ENCODE measurements at places on chromosomes 4 and X. TPM values are rescaled to one million over a fixed set of nuclear protein-coding genes. Genes with fewer than 3 reads are reported as not detected.

CORIN gene
- 0.51 TPM for total RNA-seq

GPM6B gene
- total RNA-seq: 18.8 TPM

PLP1 gene
- total RNA-seq: 9.6 TPM

GLRA3 gene
- total RNA-seq: not detected

SOWAHB gene
- 5.0 TPM for total RNA-seq

LNX1 gene
- total RNA-seq: 25.7 TPM

SCD5 gene
- total RNA-seq: 0.38 TPM

GRCh38 chr4:96073461-96073860 lies 233.6 kb downstream of the PDHA2 start:
- no peaks in the 10 kb centered on the region for H3K4me1 ChIP-seq
- no peaks in the 10 kb centered on the region for H3K36me3 ChIP-seq
- no peak overlapping the region for H3K27ac ChIP-seq
- DNase-seq: no peak
- H3K4me3 ChIP-seq: no peak overlapping the region

- peaks cover 5% of the 10 kb centered on the region for H3K27me3 ChIP-seq
- peaks cover 48% of the 10 kb centered on the region for H3K4me1 ChIP-seq
- H3K27ac ChIP-seq: peak overlapping the region; percentile 68
- peaks cover 14% of the 10 kb centered on the region for H3K36me3 ChIP-seq
- H3K4me3 ChIP-seq: peak overlapping the region; percentile 56
Observed at GRCh38 chr4:78818530-78819079, 42.5 kb downstream of the BMP2K start.

DNA sequence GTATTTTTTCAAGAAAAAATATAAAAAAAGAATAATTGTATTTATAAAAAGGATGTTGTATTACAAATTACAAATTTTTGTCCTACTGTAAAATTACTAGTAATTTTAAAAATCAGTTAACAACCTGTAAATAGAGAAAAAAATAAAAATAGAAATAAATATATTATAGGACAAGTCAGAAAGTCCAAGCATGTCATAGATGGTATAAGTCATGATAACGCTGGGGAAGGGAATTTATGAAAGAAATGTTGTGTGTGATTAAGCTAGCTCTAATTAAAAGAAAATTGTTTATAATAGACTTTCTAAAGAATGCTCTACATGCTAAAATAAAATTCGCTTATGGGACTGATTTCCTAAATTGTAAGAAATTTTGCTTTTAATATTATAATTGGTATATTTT lies 2329.9 kb downstream of the ARAP2 start:
- DNase-seq: no peak
- peaks cover 3% of the 10 kb centered on the region for H3K36me3 ChIP-seq
- H3K4me3 ChIP-seq: no peak overlapping the region
- no peaks in the 10 kb centered on the region for H3K27me3 ChIP-seq

GRCh38 chrX:110180176-110180927 lies 137.5 kb downstream of the AMMECR1 start:
- H3K27me3 ChIP-seq: peaks cover 8% of the 10 kb centered on the region
- DNase-seq: no peak
- H3K4me1 ChIP-seq: peaks cover 4% of the 10 kb centered on the region
- no peaks in the 10 kb centered on the region for H3K36me3 ChIP-seq
- H3K27ac ChIP-seq: no peak overlapping the region

DNA sequence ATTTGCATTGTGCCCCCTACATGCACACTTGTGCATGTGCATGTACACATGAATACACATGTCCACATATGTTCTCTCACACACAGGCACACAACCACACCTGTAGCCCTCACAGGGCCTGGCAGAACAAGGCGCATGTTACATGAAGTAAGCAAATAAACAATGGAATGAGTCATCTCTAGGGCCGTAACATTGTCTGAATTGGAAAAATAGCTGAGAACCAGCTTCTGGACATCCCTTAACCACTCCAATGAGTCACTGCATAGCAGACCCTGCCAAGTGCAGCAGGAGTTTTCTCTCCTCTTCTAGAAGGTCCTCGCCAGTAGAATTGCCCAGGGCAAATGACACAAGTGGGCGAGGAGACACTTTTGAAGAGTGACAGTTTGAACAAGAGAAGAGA lies 66.1 kb downstream of the MAGEA10 start:
- no peak for DNase-seq
- H3K4me3 ChIP-seq: no peak overlapping the region
- no peak overlapping the region for H3K27ac ChIP-seq
- no peaks in the 10 kb centered on the region for H3K36me3 ChIP-seq
- no peaks in the 10 kb centered on the region for H3K4me1 ChIP-seq

DNA sequence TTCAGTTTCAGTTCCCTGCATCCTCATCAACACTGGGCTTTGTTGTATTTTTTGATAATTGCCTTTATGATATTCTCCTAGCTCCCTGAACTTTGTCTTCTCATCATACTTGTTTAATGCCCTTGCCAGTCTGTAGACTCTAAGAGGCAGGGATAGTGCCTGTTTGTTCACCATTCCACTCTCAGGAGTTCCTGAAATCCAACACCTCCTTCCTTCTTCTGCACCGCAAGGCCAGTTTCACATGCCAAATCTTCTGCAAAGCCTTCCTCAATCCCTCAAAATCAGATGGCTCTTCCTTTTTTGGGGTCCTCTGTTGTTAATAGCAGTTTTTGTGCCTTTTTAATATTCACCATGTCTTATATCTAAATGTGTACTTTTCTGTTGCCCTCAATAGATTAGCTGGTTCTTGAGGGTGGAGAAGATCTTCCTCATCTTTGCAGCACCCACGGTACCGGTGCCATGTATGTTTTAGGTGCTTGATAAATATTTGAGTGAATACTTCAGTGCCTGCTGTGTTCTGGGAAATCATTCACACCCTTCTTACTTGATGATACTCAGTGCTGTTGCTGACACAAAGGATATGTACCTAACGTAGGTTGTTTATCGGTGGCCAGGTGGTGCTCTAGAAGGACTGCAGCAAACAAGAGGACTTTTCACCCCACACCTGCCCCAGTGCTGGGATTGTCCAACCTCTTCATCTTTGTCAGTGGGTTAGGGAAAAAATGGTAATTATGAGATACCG lies 85.3 kb upstream of the LIMCH1 start:
- no peak for DNase-seq
- H3K27me3 ChIP-seq: no peaks in the 10 kb centered on the region
- H3K27ac ChIP-seq: peak overlapping the region; percentile 61
- peaks cover 44% of the 10 kb centered on the region for H3K4me1 ChIP-seq

DNA sequence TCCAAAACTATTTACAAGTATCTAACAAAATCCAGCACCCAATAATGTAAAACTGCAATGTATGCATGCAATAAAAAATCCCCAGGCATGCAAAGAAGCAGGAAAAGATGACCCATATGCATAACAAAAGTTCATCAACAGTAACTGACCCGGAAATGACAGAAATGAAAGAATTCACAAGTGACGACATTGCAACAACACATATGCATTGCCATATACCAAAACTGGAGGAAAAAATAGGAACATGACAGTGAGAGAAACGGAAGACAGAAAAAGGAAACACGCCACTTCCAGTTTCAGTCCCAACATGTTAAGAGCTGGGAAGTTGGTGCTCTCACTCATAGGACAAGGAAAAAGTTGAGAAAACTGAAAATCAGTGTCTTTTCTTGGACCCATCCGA lies 154.6 kb downstream of the EVC2 start:
- H3K4me3 ChIP-seq: no peak overlapping the region
- no peak overlapping the region for H3K27ac ChIP-seq
- no peaks in the 10 kb centered on the region for H3K27me3 ChIP-seq
- no peaks in the 10 kb centered on the region for H3K4me1 ChIP-seq
- H3K36me3 ChIP-seq: peaks cover 33% of the 10 kb centered on the region

GRCh38 chrX:154650221-154650510 lies 3.2 kb downstream of the CTAG2 start:
- H3K36me3 ChIP-seq: no peaks in the 10 kb centered on the region
- no peak overlapping the region for H3K4me3 ChIP-seq
- no peak overlapping the region for H3K27ac ChIP-seq
- no peak for DNase-seq

DNA sequence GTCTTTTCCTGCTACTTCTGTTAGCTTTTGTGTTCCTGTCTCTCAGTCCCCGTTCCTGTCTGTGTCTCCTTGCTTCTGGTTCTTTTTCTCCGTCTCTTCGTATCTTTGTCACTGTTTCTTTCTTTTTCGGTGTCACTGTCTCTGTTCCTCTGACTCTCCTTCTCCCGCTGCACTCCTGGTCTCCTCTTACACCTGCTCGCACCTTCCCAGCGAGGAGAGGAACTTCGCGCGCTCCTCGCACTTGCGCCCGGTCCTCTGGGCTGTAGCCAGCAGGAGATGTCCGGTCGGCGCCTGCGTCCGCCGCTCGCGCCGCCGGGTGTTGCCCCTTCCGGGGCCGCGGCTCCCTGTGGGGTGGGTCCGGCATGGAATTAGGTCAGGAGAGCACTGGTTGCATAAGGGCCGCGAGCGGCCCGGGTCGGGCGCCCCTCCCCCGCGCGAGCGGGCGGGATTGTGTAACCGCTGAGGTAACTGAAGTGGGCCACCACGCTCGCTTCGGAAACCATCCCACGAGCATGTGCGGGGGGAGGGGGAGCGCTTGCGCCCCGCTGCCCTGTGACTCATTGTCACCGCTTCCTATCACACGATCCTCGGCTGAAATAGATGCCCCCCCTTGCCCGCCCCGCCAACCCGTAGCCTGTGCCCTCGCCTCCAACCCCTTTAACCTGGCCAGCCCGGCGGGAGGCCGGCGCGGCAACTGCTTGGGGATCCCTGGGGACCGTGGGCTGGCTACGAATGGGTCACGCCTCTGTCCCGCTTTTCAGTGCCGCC lies 1.6 kb downstream of the LONRF3 start:
- H3K27ac ChIP-seq: peak overlapping the region; percentile 87
- H3K27me3 ChIP-seq: peaks cover 3% of the 10 kb centered on the region
- DNase-seq: peak; percentile 38
- H3K36me3 ChIP-seq: peaks cover 6% of the 10 kb centered on the region

GRCh38 chr4:5399790-5400421 lies 308.5 kb downstream of the EVC2 start:
- no peak overlapping the region for H3K4me3 ChIP-seq
- H3K4me1 ChIP-seq: no peaks in the 10 kb centered on the region
- peak; percentile 52 for DNase-seq
- H3K27me3 ChIP-seq: peaks cover 9% of the 10 kb centered on the region

GRCh38 chr4:111905511-111905910 lies 239.7 kb upstream of the FAM241A start:
- no peak for DNase-seq
- no peaks in the 10 kb centered on the region for H3K4me1 ChIP-seq
- no peak overlapping the region for H3K4me3 ChIP-seq
- H3K27ac ChIP-seq: no peak overlapping the region

- no peak overlapping the region for H3K4me3 ChIP-seq
- no peak overlapping the region for H3K27ac ChIP-seq
- DNase-seq: no peak
- peaks cover 9% of the 10 kb centered on the region for H3K4me1 ChIP-seq
Observed at GRCh38 chr4:82362565-82362964, 11.2 kb downstream of the HNRNPD start.

DNA sequence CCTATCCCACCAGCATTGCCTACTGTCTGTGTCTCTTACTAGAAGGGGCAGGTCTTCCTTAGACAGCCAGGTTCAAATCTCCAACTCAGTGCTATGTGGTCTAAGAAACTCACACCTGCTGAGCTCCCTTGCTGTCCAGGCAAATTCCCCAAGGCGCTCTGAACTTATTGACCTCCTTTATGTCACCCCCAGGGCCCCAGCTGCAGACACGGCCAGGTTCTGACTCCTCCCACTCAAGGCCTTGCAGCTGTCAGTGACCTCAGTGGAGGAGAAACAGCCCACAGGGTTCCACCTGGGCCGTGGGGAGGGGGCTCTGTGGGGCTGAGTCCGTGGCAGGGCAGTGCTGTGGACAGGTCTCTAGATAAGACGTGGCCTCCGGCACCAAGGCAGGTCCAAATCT lies 42.1 kb upstream of the PSAPL1 start:
- H3K4me1 ChIP-seq: no peaks in the 10 kb centered on the region
- peaks cover 5% of the 10 kb centered on the region for H3K27me3 ChIP-seq
- no peak overlapping the region for H3K4me3 ChIP-seq
- no peak overlapping the region for H3K27ac ChIP-seq

DNA sequence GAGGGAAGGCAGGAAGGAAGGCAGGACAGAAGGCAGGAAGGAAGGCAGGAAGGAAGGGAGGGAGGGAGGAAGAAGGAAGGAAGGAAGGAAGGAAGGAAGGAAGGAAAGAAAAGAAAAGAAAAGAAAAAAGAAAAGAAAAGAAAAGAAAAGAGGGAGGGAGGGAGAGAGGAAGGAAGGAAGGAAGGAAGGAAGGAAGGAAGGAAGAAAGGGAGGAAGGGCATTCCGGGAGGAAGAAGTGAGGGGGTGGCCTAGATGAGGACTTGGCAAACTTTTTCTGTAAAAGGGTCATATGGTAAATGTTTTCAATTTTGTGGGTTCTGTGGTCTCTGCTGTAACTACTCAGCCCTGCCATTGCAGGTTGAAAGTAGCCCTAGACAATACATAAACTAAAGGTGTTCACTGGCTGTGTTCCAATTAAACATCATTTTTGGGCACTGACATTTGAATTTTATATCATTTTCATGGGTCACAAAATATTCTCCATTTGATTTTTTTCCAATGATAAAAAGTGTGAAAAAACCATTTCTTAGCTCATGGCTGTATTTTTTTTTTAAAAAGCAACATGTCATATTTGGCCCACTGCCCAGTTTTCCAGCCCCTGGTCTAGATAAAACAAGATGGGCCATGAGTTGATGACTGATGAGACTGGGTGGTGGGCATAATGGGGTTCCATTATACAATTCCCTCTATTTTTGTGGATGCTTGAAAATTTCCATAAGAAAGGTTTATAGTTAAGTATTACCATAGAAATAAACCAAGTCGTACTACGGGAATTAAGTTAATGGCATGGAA lies 3.1 kb downstream of the ZNF630 start:
- H3K27ac ChIP-seq: no peak overlapping the region
- no peak overlapping the region for H3K4me3 ChIP-seq
- peaks cover 1% of the 10 kb centered on the region for H3K27me3 ChIP-seq
- peaks cover 6% of the 10 kb centered on the region for H3K4me1 ChIP-seq
- peaks cover 3% of the 10 kb centered on the region for H3K36me3 ChIP-seq

DNA sequence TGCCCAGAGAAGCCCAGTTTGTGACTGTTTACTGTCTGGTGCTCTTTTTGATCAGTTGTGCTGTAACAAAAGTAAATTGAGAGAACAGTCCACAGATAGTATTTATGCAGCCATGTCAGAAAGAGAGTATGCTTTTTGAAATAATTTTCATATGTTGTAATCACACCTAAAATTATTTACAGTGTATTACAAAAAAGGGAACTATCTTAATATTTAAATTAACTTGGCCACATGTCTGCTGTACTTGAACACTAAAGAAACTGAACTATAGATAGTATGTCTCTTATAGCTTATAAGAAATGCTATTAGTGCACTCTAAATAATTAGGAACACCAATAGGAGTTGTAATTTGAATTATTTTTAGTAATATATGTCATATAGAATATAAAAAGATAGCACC lies 30.2 kb downstream of the KIAA0232 start:
- no peak for DNase-seq
- no peak overlapping the region for H3K27ac ChIP-seq
- no peaks in the 10 kb centered on the region for H3K36me3 ChIP-seq
- no peak overlapping the region for H3K4me3 ChIP-seq

- DNase-seq: no peak
- H3K4me1 ChIP-seq: peaks cover 5% of the 10 kb centered on the region
- H3K27ac ChIP-seq: no peak overlapping the region
- no peaks in the 10 kb centered on the region for H3K36me3 ChIP-seq
Observed at GRCh38 chr4:4625488-4625887, 83.6 kb upstream of the STX18 start.

- DNase-seq: no peak
- H3K4me3 ChIP-seq: no peak overlapping the region
- H3K36me3 ChIP-seq: no peaks in the 10 kb centered on the region
- no peaks in the 10 kb centered on the region for H3K27me3 ChIP-seq
Observed at GRCh38 chrX:68574240-68574639, 73.2 kb upstream of the STARD8 start.

- no peaks in the 10 kb centered on the region for H3K36me3 ChIP-seq
- no peaks in the 10 kb centered on the region for H3K4me1 ChIP-seq
- no peak for DNase-seq
- no peak overlapping the region for H3K27ac ChIP-seq
- H3K4me3 ChIP-seq: no peak overlapping the region
Observed at GRCh38 chrX:102958794-102959193, 21.7 kb downstream of the RAB40AL start.
